ENCODE measurements at places on chromosomes 16 and 17.

DNA sequence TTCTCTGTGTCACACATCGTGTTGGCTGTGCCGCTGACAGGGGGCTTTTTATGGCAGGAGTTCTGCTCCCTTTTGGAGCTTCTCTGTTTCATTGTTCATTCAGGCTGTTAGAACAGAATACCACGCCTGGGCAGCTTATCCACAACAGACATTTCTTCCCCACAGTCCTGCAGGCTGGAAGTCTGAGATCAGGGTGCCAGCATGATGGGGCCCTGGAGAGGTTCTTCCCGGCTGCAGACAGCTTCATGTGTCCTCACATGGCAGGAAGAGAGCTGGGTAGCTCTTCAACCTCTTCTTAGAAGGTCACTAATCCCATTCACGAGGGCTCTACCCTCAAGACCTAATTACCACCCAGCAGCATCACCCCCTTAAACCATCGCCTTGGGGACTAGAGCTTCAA lies 65.1 kb downstream of the DHRS7C start:
- DNase-seq, result no peak

- no peak for DNase-seq
Observed at GRCh38 chr17:48429638-48430586, at the start of gene SKAP1. SKAP1 (minus strand) TSS chr17:48430214.

GRCh38 chr16:641326-642188 lies at the start of gene MCRIP2:
MCRIP2 (plus strand) TSS chr16:641828; CDS start chr16:641992, 164 bp downstream.
- peak; percentile 52 for DNase-seq

DNA sequence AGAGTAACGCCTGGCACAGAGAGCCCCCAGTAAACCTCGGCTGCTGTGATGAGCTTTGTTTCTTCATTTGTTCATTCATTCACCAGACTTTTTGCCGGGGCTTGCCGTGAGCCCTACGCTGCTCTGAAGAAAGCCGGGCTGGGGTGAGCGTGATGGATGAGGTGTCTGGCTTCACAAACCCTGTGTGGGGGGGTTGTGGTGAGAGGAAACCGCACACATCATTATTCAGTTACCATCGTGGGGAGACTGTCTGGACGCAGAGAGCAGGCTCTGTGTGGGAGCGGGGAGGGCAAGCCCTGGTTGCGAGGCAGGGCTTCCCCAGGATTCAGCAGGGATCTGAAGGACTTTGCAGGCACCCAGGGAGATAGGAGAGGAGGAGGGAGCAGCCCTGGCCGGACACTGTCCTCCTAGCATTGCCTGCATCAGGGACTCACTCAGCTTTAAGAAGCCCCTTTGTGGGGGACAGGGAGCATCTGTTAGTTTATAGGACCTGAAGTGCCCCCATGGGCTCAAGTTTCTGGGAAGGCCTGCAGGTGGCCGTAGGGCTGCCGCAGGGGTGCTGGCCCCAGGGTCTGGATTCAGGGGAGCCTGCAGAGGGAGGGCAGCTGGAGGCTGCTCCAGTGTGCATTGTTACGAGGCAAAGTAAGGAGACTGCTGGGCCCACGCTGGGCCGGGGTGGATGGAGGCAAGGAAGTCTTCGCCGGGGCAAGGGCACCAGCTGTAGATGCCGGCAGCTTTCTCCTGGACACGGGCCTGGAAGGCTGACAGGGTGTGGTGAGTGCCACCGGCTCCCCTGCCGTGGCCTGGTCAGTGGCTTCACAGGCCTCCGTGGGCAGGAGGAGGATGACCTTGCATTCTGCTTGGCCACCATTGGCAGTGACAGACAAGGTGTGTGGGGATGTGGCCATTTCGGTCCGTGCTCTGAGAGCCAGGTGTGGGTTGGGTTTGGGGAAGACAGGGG lies 334.5 kb downstream of the SEC14L1 start:
- DNase-seq, result no peak

DNA sequence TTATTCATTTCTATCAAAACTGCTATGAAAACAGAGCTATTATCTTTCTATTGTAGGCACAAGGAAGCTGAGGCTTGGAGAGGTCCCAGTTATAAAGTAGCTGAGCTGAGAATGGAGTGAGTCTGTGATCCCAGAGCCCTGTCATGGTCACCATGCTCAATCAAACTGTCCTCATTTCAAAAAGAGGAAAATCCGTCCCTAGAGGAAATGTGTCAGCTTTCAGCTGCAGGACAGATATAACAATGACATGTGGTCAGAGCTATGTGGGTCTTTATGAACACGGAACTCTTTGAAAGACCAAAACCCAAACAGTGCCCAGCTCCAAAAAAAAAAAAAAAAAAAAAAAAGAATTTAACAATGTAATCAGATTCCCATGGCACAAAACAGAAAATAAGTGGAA lies 266.1 kb downstream of the XYLT1 start:
- DNase-seq, result no peak

- no peak for DNase-seq
Observed at GRCh38 chr16:51685498-51685897, 534.4 kb upstream of the SALL1 start.
